ENCODE measurements at places on chromosomes 13 and 19. TPM values are rescaled to one million over a fixed set of nuclear protein-coding genes. Genes with fewer than 3 reads are reported as not detected.

- no peak for DNase-seq
Measured at GRCh38 chr19:7742575-7742974, 4.8 kb downstream of the CD209 start.

DNA sequence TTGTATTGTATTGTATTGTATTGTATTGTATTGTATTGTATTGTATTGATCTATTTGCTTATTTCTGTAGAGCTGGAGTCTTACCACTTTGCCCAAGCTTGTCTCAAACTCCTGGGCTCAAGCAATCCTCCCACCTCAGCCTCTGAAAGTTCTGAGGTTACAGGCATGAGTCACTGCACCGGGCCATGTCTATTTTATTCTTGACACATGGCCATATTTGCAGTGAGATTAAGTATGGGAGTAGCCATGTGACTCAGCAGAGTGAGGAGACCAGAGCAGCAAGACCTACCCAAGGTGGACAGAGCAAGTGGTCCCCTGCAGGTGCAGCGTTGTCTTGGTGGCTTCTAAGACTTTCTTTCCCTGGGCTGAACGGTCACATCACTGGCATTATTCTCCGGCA lies 49.1 kb upstream of the UBAC2 start:
- DNase-seq, result no peak

DNA sequence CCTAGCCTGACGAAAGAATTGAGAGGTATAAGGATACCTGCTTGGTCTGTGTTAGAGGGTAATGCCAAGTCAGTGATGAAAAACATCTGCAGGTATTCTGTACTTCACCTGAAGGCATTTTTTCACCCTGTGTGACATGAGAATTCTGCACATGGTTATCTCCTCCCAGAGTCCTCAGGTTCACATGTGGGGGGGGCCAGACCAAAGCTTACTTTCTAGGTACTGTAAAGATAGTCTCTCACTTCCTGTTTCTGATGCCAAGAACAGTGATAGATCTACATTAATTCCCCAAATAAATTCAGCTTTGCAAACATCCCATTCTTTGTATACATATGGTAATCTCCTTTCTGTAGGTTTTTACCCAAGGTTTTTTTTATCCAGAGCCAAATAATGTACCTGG lies 53.4 kb downstream of the GPC6 start:
- no peak for DNase-seq

DNA sequence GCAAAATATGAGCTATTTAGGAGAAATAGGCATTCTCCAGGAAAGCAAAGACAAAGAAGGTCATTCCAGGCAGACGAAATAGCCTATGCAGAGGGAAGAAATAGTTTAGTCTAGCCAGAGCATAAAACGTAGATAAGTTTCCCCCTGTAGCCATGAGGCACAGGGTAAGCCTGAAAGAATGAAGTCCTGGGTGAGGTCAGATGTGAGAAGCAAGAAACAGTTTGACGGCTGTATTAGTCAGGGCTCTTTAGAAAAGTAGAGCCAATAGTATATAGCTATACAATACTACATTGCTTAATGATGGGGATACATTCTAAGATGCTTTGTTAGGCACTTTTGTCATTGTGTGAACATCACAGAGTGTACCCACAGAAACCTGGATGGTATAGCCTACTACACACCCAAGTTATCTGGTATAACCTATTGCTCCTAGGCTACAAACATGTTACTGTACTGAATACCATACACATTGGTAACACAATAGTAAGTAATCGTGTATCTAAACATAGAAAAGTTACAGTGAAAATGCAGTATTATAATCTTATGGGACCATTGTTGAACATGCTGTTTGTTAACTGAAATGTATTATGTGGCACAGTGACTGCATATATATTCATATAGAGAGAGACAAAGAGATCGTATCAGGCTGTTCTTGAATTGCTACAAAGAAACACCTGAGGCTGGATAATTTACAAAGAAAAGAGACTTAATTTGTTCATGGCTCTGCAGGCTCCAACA lies 59.3 kb upstream of the WDFY2 start:
- DNase-seq, result no peak

The ZNF221 gene
- total RNA-seq, result 3.8 TPM

The STAP2 gene
- total RNA-seq, result 3.8 TPM
